ENCODE measurements at places on chromosomes 7 and 10.

DNA sequence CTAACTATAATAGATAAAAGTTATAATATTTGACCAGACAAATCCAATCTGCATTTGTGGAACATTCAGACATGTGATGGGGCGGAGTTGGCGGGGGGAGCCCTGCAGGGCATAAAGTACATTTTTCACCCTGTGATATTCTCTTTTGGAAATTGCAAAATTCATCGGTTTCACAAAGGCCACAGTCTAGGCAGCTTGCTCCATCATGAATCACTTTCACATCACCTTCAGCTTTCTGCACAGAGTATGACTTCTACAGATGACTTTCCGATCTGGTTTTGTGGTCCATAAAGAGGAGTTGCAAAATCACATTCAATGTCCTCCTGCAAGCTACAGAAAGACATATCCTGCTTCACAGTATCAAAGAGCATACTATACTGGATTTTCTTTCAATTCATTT is 51.4 kb upstream of the APBB1IP start:
- DNase-seq = no peak

GRCh38 chr7:152998420-152998819 is 238.9 kb downstream of the ACTR3B start:
- no peak for DNase-seq

DNA sequence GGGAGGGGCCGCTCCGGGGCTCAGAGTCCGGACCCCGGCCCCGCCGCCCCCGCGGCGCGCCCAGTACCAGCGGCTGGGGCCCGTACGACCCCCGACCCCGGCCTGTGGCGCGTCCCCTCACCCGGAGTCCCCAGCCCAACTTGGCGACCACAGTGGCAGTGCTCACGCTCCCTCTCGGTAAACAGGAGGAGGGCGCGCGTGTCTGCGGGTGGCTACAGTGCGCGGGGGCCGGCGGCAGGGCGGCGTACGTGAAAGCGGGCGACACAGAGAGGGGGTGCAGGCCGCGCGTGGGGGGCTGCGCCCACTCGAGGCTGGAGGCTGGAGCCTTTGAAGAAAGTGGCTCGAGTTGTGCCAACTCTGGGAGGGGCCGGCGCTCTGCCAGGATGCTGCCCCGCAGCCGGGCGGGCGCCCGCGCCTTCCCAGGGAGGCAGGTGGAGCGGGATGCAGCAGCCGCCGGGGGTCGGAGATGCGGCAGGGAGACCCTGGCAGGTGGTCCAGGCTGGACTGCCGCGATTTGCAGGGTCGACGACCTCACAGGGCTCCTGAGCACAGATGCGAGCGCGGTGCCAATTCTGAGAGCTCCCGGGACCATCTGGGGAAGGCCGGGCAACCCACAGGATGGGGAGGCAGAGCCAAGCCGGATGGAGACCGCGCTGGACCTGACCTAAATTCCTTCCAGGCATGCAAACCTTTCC is 655 bp downstream of the PTPRE start:
- no peak for DNase-seq

DNA sequence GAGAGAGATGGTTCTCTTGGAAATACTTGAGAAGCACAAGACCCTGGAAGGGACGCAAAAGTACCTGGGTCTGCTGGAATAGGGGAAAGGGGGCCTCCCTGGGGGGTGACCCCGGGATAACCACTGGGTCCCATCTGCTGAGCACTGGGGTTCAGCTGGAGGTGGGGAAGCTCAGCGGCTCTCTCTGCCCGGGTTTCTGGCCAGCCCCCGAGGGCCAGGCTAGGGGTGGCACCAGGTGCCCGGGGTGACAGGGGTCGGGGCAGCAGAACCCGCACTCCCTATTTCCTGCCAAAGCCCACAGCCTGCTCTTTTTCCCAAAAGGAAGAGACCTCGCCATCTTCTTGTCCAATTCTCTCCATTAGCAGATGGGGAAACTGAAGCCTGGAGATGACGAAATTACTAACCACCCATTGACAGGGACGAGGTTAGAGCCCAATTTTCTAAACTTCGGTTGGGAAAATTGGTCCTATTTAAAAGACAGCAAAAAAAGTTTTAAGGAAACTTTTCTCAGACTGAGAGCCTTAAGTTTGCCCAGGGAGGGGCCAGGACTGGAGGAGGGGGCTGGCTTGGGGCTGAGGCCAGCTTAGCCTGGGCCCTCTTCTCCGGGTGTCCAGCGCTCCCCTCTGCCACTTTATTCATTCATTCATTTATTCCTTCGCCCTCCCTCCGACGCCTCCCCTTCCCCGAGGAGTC is 17.8 kb upstream of the GATA3 start:
- no peak for DNase-seq

DNA sequence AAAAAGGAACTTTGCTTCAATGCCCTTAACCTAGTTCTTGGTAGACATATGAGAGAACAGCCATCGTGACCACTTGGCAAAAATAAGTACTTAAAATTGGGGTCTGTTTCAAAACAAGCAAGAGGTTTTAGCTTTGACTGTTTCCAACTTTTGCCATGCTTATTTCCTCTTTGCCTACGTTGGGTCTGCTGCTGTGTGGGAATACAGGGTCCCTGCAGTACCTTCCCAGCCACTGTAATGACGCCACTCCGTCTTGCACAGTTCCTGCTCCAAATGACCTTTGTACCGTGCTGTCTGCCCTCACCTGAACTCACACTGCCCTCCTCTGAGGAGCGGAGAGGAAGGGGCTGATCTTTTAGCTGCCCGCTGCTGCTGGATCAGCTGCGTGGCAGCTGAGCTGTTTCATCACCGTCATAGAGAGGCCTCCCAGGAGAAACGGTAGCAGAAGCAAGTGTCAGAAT is 133.1 kb downstream of the MAPK8 start:
- DNase-seq = no peak

- no peak for DNase-seq
Measured at GRCh38 chr10:29434111-29434510, 145.2 kb downstream of the LYZL1 start.

- DNase-seq = no peak
Measured at GRCh38 chr10:116836902-116837523, 12.3 kb upstream of the ENO4 start.

DNA sequence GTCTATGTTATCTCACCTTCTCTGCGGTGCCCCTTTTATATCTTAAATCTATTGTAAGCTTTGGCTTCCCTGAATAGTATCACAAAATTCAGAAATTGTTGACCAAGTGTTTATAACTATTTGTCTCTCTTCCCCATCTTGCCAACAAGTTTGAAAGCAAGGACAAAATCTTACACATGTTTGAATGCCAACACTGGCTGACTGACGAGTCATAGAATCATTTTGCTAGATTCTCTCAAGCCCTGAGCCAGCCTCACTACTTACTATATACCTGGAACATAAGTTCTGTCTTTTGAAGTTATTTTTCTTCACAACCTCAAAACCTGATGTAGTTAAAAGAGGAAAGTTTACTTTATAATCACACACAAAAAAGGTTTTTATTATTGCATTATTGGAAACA is 700.7 kb downstream of the PHTF2 start:
- DNase-seq = no peak

- DNase-seq = no peak
Measured at GRCh38 chr7:22482503-22482902, 17.5 kb downstream of the STEAP1B start.

DNA sequence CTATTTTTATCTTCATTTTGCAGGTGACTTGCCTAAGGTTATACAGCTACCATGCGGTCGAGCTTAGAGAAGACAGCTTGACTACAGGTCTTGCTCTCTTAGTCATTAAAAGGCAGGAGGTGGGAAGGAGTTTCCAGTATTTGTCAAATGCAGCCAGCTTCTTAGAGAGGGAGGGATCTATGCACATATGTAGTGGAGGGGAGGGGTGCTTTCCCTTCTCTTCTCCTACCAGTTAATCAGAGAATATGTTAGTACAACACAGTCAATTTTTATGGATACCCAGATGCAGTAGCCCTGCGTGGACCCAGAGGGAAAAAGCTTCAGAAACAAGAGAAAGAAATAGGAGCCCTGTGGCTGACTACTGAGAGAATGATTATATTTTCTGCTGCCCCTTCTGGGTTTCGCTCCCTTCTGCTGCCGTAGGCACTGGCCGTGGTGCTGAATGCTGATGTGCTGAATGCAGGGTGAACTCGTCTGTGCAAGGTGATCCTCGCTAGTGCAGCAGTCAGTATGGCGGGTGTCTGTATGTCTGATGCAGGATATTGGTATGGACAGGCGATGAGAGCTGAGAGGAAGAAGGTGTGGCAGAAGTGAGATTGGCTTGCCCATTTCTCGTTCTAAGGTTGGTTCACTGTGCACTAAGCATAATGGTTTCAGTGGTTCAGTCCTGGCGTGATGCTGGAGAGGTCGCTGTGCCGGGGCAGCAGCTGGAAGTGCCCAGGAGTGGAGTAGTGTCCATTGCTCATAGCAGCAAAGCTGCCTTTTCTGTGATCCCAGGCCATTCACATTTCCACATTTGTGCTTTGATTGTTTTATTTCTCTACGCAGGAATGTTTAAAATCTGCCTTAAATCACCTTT is 189.2 kb upstream of the PODXL start:
- DNase-seq = no peak

GRCh38 chr7:99835189-99835588 is 7.4 kb downstream of the CYP3A43 start:
- DNase-seq = peak; percentile 81

- DNase-seq = no peak
Measured at GRCh38 chr10:70583669-70584037, 18.9 kb downstream of the PRF1 start.

DNA sequence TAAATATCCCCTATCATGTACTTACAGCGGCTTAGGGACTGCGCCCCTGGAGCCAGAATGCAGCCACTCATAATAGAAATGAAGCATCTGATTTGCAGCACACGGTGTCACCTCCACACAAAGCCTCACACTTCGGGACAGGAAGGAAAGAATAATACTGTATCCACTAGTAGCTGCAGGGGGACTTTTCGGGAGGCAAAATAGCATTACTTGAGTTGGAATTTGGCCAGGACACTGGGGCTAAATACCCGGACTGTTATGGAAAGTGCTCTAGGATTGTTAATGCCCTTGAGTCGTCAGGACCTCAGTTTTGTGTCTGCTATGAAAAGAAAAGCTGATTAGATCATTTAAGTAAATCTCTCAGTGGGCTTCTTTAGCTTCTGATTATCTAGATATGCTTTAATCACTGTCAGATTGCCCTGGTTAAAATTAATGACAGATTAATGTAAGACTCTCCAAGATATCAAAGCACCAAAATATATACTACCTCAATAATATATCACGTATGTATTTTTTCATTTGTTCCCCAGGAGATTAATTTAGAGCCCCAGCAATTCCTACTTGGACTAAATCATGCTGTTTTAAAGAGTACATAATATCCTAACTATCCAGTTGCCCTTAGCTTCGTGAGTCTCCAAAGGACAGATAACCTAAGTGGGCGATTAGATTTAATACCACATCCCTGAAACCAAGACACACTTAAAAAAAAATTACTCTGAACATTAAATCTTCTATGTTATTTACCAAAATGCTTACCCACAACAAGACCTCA is 173.0 kb upstream of the NEBL start:
- DNase-seq = no peak

DNA sequence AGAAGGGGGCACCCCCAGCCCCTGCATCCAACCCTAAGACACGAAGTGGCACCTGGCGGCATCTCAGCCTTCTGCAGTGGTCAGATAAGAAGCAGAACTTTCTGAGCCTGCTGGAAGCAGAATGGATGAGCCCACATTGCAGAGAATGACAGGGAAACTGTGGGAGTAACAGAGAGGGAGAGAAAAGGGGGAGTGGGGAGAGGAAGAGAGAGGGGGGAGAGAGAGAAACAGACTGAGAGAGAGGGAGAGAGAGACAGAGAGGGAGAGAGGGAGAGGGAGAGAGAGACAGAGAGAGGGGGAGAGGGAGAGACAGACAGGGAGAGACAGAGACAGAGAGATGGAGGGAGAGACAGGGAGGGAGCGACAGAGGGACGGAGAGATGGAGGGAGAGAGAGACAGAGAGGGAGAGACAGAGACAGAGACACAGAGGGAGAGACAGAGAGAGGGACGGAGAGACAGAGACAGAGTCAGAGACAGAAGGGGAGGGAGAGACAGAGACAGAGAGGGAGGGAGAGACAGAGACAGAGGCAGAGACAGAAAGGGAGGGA is 35.9 kb downstream of the MICALL2 start:
- no peak for DNase-seq

DNA sequence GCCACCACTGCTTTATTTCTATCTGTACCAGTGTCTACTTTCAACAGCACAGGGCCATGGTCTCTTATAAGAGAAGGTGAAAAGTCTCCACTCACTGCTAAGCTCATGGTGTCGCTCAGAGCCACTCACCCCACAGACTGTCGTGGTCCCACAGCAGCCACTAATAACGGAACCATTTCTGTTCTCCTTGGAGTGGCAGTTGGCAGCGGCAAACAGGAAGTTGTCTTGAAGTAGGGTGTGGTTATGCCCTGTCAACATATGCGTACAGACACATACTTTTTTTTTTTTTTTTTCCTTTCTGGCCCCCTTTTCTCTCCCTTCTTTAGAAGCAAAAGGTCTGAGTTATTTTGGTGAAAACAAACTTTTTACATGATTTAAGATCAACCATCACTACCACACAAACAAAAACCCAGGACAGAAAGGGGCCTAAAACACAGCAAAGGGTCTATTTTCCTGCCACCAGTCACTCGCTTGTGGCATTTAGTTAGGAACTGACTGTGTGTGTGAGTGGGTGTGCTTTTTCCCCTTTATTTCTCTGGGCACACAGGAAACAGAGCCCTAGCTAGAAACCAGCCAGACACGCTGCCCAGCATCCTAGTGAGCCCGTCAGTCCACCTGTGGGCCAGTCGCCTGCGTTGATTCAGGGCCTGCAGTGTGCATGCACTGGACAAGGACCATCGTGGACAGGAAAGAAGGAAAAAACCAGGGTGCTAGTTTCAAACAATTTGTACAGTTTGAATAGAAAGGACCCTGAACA is 96.7 kb upstream of the EFCAB10 start:
- peak; percentile 76 for DNase-seq

DNA sequence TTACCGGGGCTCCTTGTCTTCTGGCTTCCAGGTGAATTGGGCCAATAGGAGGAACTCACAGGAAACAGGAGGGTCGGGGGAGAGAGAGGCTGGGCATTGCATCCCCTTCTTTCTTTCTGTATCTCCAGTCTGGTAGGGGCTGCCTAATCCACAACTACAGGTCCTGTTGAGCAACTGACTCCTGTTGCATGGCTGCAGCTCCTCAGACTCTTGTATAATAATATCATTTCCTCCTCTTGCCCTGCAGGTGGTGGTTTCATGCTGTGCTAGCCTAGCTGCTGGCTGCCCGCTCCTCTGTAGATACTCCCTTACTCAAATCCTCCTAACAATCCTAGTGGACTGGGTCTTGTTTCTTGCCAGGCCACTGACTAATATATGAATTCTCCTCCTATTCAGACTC is 276.5 kb upstream of the SMIM30 start:
- DNase-seq = no peak

DNA sequence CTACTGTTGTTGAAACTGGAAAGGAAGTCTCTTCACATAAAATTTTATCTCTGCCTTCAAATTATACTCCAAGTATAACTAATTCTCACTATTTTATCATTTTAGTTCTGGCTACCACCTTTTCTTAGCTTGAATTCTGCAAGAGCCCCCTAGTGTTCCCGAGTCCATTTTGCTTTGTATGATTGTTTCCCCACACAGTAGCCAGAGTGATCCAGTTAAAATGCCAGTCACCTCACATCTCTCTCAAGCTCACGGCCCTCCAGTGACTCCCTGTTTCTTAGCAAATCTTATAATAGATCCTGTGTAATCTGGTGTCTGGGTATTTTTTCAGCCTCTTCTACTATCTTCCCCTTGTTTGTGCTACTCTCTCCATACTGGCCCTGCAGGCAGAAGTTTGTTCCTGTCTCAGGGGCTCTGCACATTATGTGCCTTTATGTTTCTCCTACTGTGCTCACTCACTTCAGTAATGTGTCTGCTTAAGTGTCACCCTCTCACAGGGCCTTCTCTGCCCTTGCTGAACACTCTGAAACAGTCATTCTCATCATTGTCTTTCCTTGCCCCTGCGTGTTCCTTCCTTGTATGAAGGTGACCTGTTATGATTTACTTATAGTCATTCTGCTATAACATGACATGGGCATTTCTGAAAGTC is 8.9 kb downstream of the WAC start:
- no peak for DNase-seq

All from hematopoietic multipotent progenitor cell treated with erythropoietin and hydrocortisone succinate and interleukin-3 and kit ligand, for 17 days (in vitro differentiated cells).